Epithelial cell of umbilical artery (primary cell): ENCODE measurements at places on chromosomes 13 and 19. TPM values are rescaled to one million over a fixed set of nuclear protein-coding genes. Genes with fewer than 3 reads are reported as not detected.

The STARD13 gene
- total RNA-seq = 23.7 and 25.0 TPM in 2 replicates

The EBI3 gene
- 0.32 and 0.46 TPM in 2 replicates for total RNA-seq

The MIA gene
- not detected in 2 replicates for total RNA-seq

The KCNN4 gene
- 0.46 and 0.65 TPM in 2 replicates for total RNA-seq

The PRSS57 gene
- total RNA-seq = not detected in 2 replicates

The STOML3 gene
- not detected in 2 replicates for total RNA-seq

The C13orf42 gene
- not detected in 2 replicates for total RNA-seq

The ARHGAP33 gene
- 2.6 and 4.0 TPM in 2 replicates for total RNA-seq

The ZNF829 gene
- 1.3 and 1.4 TPM in 2 replicates for total RNA-seq

The CRLF1 gene
- total RNA-seq = not detected in 2 replicates

The CEACAM4 gene
- total RNA-seq = not detected in 2 replicates

The KLK14 gene
- under 0.01 TPM in 1 of 2 replicates, not detected in the other for total RNA-seq

The ZGLP1 gene
- under 0.01 and 0.15 TPM in 2 replicates for total RNA-seq

The GDF15 gene
- 108 and 126 TPM in 2 replicates for total RNA-seq

The ZNF99 gene
- total RNA-seq = not detected in 2 replicates

The KCNC3 gene
- under 0.01 TPM in 2 replicates for total RNA-seq

The GIPR gene
- 0.15 TPM in 1 of 2 replicates, not detected in the other for total RNA-seq

The TARM1 gene
- total RNA-seq = not detected in 2 replicates

The RTBDN gene
- not detected in 2 replicates for total RNA-seq

The PLPPR3 gene
- total RNA-seq = 0.15 and 0.97 TPM in 2 replicates

The KLK4 gene
- not detected in 2 replicates for total RNA-seq

The ZNF69 gene
- total RNA-seq = 0.91 and 1.9 TPM in 2 replicates

The ERICH6B gene
- total RNA-seq = not detected in 2 replicates
